ENCODE measurements at places on chromosomes 6 and 20.

DNA sequence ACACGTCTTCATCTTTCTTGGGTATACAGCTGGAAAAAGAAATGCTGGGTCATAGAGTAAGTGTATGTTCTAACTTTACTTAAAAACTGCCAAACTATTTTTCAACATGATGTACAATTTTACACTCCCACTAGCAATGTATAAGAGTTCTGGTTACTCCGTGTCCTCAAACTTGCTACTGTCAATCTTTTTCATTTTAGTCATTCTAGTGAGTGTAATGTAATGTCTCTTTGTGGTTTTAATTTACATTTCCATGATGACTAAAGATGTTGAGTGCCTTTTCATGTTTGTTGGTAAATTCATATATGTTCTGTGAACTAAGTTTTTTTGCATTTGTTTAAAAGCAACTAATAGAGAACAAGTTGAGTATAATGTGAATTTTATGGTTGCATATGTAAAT lies 43.9 kb downstream of the ATG5 start:
- DNase-seq: no peak

DNA sequence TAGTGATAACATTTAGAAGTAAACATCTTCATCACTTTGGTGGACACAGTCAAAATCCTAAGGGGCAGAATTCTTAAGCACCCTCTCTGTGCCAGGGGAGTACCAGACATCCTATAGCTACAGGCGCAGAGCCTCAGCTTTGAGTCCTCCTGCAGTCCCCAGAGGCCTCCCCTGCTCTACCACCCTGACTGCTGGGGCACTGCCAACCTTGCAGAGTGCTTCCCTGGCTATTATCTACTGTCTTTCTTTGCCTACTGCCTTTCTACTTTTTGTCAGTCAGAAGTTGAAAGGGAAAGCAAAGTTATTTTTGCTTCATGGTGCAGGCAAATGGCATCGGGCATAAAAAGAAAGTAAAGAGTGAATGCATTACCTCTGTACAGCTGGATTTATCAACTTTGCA lies 80.1 kb downstream of the AIG1 start:
- no peak for DNase-seq

- DNase-seq: no peak
These were observed 2.9 kb downstream of the TMEM30A start for GRCh38 chr6:75281653-75282052.

GRCh38 chr6:96197241-96197640 lies 181.5 kb downstream of the FUT9 start:
- DNase-seq: no peak

DNA sequence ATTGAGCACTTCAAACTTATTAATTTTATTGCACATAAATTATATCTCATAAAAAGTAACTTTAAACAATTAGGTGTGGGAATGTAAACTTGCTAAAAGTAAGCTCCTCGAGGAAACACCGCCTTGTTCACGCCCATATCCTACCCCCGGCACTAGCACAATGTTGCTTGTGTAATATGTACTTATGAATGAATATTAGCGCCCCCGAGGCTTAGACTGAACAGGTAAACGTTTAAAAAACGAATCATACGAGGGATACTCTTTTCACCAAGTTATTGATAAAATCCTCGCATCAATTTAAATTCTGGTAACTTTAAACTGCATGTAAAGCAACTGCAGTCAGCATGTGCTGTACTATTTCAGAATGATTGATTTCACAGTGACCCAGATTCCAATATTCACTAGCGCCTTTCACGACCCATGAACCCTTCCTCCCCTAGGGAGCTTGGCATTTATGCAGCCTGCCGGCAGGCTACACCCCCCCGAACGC lies 637 bp downstream of the TFB1M start:
- DNase-seq: no peak

GRCh38 chr6:119179842-119180241 lies 101.4 kb upstream of the FAM184A start:
- no peak for DNase-seq

- no peak for DNase-seq
These were observed 2.9 kb downstream of the TNNC2 start for GRCh38 chr20:45823949-45824835.
